ENCODE measurements at places on chromosomes 5 and 9.
A peak's percentile ranks its signal among the peaks of the same experiment; 100 is the strongest.

GRCh38 chr5:3010953-3011763 is 259.7 kb upstream of the IRX2 start:
- DNase-seq, result no peak

DNA sequence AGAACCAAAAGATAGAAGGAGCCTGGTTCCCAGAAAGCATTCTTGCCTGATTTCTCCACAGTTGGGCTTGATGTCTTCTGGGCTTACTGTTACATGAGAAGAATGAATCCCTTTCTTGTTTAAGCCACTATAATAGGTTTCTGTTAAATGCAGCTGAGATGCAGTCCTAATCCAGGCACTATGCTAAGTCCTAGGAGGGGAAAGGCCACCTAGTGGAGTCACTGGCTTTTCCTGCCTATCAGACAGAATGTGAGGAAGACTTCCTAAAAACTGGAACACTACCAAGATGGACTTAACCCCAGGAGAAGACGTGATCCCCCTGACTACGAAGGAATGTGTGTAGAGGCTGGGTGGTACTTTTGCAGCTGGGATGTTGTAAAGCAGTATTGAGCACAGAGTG is 34.3 kb upstream of the FSD1L start:
- no peak for DNase-seq

DNA sequence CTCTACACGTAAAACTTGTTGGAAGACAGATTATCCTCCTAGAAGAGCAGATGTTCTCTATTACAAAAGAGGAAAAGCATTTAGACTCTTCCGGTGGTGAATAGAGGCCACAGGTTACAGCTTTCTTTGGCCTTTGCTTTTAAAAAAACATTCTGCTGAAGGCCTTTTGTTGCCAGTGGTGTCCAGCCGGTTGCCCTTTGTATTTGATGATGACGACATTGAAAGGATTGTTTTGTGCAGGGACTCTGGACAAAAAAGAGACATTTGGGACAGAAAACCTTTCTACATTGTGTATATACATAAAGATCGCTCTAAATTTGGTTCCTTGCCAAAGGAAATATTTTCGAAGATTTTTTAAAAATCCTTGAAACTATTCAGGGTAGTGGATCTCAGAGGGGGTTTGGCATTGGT is 180.3 kb downstream of the C9orf152 start:
- no peak for DNase-seq

DNA sequence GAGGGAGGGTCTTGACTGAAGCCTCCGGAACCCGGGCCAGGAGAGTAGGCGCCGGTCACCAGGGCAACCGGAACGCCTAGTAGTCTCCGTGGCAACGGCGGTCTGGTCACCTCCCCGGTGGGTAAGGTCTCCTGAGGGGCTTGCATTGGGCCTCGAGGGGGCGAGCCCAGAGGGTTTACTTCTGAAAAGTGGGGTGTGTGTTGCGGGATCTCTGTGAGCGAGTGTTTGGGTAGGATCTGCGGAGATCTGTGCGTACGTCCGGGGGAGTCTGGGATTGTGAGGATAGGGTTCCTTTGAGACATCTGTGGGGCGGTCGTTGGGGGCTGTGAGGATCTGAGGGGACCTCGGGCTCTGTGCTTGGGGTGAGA is at the start of gene FAM221B:
Gene FAM221B (minus strand): TSS at position 17 of the 368 bp plus-strand sequence. CDS start 2,571 bp downstream, outside the sequence.
- no peak for DNase-seq

GRCh38 chr9:77829420-77829819 is 181.3 kb upstream of the GNA14 start:
- DNase-seq, result no peak

DNA sequence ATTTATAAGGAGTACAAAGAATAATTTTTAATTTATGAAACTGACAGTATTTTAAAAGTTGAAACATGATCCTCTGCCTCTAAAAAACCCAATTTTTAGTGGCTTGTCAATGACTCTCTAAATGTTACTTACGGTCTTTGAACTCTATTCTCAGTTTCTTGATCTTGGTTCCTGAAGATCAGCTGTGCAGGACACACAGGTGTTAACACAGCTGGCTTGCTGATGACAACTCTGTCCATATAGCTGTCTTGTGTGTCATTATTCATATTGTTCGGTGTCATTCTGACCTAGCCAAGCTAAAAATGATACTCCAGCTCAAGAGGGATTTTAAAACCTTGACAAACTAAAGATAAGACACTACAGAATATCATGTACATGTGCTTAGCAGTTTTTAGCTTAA is 314.5 kb downstream of the CCDC171 start:
- no peak for DNase-seq

DNA sequence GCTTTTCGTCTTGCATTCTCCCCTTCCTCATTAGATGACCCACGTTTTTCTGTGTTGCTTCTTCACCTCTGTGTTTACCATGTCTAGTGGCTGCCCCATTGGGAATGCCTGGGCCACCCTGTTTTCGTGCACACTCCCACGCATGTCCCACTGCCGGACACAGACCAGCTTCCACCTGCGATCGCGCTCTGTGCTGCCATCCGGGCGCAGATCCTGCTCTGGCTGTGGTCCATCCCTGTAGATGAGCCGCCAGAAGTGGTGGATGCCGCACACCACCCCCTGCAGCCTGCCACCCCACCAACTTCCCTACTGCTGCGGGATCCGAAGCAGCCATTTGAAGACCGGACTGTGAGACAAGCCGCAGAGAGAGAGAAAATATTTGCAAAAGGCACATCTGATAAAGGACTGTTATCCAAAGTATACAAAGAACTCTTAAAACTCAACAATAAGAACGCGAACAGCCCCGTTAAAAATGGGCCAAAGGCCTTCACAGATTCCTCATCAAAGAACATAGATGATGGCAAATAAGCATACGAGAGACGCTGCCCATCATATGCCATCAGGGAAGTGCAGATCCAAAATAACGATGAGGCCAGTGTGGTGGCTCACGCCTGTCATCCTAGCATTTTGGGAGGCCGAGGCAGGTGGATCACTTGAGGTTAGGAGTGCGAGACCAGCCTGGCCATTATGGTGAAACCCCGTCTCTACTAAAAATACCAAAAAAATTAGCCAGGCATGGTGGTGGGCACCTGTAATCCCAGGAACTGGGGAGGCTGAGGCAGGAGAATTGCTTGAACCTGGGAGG is 163.7 kb downstream of the COL23A1 start:
- peak; percentile 42 for DNase-seq

GRCh38 chr5:31235381-31235780 is 41.9 kb downstream of the CDH6 start:
- no peak for DNase-seq

- no peak for DNase-seq
Measured at GRCh38 chr9:116219686-116220085, 66.1 kb downstream of the PAPPA start.

All from SJSA1 (cell line).